Right lung (tissue), 10 donors: ENCODE measurements at places on chromosomes 4 and X.

DNA sequence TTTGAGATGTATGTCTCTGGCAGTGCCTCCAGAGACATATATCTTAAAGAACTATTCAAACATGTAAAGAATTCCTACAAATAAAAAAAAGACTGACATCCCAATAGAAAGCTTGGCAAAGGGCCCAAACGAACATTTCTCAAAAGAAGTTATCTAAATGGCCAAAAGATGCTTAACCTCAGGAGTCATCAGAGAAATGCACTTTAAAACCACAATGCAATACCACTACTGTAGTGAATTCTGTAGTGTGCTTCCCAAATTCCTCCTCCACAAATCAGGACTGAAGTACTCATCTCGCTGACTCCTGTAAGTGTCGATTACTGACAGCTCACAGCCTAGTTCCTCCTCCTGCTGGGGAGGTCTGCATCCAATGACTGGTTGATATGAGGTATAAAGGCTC is 129.0 kb upstream of the MAMLD1 start:
- DNase-seq, result no peak

DNA sequence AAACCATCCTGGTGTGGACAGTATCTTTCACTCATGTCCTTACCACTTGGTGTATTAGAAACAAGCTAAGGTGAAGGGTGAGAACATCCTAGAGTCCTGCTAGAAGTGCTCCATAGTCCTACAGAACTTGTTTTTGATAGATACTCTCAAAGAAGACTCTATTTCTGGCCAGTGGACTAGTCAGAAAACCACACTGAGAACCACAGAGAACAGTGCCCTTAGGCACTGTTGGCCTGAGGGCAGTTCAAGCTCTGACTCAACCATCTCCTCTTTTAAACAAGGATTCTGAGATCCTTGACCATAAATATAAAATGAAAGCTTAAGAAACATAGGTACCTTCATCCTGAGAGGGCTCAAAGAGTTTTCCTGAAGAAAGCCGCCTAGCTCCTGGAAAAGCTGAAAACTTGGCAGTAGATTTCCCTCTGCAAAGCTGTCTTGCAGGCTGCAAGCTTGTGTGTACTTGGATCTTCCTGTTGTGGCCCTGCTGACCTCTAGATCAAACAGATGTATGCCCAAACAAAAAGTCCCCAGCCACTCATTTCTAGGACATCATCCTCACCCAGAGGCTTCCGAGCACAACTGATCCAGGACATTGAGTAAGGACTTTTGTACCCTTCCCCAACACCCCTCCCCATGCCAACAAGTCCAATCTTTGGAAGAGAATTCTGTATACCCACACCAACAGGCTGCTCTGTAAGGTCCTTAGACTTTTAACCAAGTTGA is 111.6 kb upstream of the CXCL13 start:
- no peak for DNase-seq

GRCh38 chrX:153924149-153924861 is 1.8 kb downstream of the ARHGAP4 start:
- DNase-seq, result no peak

DNA sequence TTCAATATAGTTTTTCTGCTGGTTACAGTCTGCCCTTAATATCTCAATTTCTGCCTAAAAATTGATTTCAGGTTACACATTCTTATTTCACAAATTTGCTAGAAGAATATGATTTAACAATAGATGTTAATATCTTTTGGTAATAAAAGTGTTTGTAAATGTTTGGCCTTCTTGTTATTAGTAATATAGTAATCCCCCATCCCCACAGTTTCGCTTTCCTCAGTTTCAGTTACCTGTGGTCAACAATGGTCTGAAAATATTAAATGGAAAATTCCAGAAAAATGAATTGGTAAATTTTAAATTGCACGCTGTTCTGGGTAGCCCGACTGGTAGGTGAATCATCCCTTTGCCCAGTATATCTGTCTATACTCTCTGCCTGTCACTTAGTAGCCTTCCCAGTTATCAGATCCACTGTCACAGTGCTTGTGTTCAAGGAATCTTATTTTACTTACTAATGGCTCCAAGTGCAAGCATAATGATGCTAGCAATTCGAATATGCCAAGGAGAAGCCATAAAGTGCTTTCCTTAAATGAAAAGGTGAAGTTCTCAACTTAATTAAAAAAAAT is 3.5 kb upstream of the BMP2K start:
- DNase-seq, result no peak

DNA sequence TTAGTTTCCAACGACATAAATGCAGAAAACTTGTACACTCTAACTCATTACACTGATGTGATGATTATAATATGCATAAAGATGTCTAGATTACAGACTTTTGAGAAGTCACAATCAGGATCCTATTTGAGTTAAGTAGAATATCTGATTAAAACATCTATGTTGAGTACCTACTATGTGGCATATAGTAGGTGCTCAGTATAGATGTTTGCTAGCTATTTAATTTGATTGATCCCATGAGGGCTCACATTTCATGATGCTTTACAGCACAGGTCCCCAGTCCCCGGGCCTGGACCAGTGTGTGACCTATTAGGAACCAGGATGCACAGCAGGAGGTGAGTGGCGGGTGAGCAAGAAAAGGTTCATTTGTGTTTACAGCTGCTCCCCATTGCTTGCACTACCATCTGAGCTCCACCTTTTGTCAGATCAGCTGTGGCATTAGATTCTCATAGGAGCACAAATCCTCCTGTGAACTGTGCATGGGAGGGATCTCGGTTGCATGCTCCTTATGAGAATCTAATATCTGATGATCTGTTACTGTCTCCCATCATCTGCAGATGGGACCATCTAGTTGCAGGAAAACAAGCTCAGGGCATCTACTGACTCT is 33.0 kb upstream of the CXCL8 start:
- DNase-seq, result no peak

GRCh38 chr4:74968456-74969164 is 35.7 kb downstream of the PARM1 start:
- DNase-seq, result no peak

GRCh38 chr4:41396214-41396613 is 139.5 kb downstream of the UCHL1 start:
- no peak for DNase-seq

GRCh38 chr4:188986271-188986689 is 847.0 kb downstream of the TRIML1 start:
- DNase-seq, result no peak

- no peak for DNase-seq
These were observed 18.7 kb downstream of the DCHS2 start for GRCh38 chr4:154472858-154473257.

GRCh38 chrX:57902633-57903032 is 7.6 kb downstream of the ZXDA start:
- DNase-seq, result no peak

- DNase-seq, result no peak
These were observed 22.7 kb upstream of the GRPR start for GRCh38 chrX:16100673-16101072.

- DNase-seq, result no peak
These were observed 448.6 kb upstream of the TECRL start for GRCh38 chr4:64857815-64858214.

GRCh38 chr4:5142726-5143125 is 91.4 kb downstream of the STK32B start:
- DNase-seq, result peak; percentile 5

GRCh38 chrX:153921511-153922446 is 4.3 kb downstream of the ARHGAP4 start:
- DNase-seq, result no peak
